ENCODE measurements at places on chromosomes 3 and 15.

DNA sequence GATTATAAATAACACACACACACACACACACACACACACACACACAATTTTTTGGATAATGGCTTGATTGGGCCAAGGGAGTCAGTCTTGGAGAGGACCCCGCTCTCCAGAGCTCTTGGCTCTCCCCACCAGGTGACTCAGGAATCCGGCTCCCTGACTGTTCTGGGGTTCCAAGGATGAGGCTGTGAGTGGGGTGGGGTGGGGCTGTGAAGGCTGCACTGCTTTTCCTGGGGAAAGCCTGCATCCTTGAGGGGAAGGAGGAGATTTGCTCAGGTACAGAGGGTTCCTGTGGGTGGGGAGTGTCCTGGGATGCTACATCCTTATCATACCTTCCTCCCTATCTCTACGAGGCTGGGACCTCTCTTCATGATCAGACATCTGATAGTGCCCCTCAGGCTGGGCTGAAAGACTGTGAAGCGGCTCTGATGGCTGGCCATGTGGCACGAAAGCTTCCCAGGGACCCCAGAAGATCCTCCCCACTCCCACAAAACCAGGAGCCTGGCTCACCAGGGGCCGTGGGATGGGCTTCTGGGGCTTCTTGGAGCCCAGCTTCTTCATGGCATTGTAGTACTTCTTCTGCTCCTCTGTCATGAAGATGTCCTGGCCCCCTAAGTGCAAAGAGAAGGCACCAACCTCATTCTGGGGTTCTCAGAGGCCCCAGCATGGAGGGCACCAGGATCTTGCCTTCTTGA lies 59.2 kb downstream of the EXOG start:
- H3K4me3 ChIP-seq, result no peak overlapping the region
- no peak overlapping the region for H3K27ac ChIP-seq
- no peaks in the 10 kb centered on the region for H3K27me3 ChIP-seq
- no peaks in the 10 kb centered on the region for H3K4me1 ChIP-seq
- peaks cover 23% of the 10 kb centered on the region for H3K36me3 ChIP-seq
- no peak for DNase-seq

GRCh38 chr3:83625261-83625660 lies 1333.5 kb upstream of the CADM2 start:
- H3K27me3 ChIP-seq, result no peaks in the 10 kb centered on the region
- H3K4me1 ChIP-seq, result no peaks in the 10 kb centered on the region
- no peak for DNase-seq

GRCh38 chr15:77846360-77846759 lies 213.6 kb upstream of the LINGO1 start:
- peaks cover 8% of the 10 kb centered on the region for H3K27me3 ChIP-seq
- peaks cover 21% of the 10 kb centered on the region for H3K36me3 ChIP-seq
- no peak for DNase-seq
- H3K4me3 ChIP-seq, result no peak overlapping the region
- H3K27ac ChIP-seq, result no peak overlapping the region

GRCh38 chr15:39099524-39099923 lies 481.4 kb upstream of the THBS1 start:
- H3K36me3 ChIP-seq, result no peaks in the 10 kb centered on the region
- no peaks in the 10 kb centered on the region for H3K27me3 ChIP-seq
- H3K27ac ChIP-seq, result no peak overlapping the region
- H3K4me3 ChIP-seq, result no peak overlapping the region

- no peaks in the 10 kb centered on the region for H3K27me3 ChIP-seq
- H3K27ac ChIP-seq, result no peak overlapping the region
- no peak overlapping the region for H3K4me3 ChIP-seq
- H3K4me1 ChIP-seq, result no peaks in the 10 kb centered on the region
- H3K36me3 ChIP-seq, result no peaks in the 10 kb centered on the region
These were observed 112.6 kb downstream of the FBN1 start for GRCh38 chr15:48532946-48533345.

DNA sequence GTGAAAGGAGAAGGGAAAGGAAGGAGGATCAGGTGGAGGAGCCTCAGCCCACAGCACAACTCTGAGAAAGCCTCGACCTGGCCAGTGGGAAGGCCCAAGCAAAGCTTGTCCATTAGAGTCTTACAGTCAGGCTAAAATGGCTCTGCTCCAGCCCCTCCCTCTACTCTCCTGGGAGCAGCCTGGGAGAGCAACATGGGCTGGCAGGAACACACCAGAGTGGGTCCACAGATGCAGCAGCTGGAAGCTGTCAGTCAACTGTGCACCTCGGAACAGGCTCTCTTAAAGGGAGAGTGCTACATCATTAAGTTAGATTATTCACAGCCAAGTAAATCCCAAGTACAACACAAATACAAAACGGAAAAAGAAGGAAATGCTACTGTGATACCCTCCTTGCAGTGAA lies 98.0 kb upstream of the LIMD1 start:
- no peaks in the 10 kb centered on the region for H3K27me3 ChIP-seq
- DNase-seq, result no peak
- H3K4me3 ChIP-seq, result no peak overlapping the region
- peak overlapping the region; percentile 51 for H3K27ac ChIP-seq
- H3K36me3 ChIP-seq, result peaks cover 34% of the 10 kb centered on the region
- H3K4me1 ChIP-seq, result no peaks in the 10 kb centered on the region

- DNase-seq, result no peak
- H3K36me3 ChIP-seq, result no peaks in the 10 kb centered on the region
- no peaks in the 10 kb centered on the region for H3K27me3 ChIP-seq
- no peak overlapping the region for H3K4me3 ChIP-seq
These were observed 1.3 kb upstream of the KLHL40 start for GRCh38 chr3:42683875-42684598.

DNA sequence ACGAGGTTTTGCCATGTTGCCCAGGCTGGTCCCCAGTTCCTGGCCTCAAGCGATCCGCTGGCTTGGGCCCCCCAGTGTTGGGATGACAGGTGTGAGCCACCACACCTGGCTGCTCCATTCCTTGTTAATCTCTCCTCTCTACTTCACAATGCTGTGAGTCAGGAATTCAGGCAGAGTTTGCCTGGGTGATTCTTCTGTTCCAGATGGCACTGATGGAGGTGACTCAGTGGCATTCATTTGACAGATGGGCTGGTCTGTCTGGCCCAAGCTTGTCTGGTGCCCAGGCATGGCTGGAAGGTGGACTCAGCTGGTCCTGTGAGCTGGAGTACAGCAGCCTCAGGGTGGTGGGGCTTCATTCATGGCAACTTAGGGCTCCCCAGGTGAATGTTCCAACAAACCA lies 43.2 kb downstream of the SLC6A20 start:
- no peak for DNase-seq
- H3K27ac ChIP-seq, result no peak overlapping the region
- H3K4me1 ChIP-seq, result peaks cover 12% of the 10 kb centered on the region
- no peaks in the 10 kb centered on the region for H3K27me3 ChIP-seq

DNA sequence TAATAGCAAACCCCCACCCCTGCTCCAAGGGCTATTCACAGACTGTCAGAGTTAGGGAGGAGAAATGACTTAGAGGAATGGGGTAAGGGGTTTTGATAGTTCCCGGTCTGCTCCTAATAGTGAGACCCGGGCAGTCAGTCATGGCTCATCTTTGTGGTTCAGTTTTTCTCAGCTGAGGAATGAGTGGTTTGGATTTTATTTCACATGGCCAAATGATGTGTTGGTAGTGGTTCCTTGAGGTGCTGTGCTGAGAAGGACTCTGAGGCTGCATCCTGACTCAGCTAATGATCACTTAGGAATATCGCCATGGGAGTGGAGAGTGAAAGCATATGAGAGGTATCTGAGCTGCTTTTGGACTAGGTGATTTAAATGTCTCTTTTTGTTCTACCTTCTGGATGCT lies 80.2 kb downstream of the LPP start:
- no peaks in the 10 kb centered on the region for H3K27me3 ChIP-seq
- no peak for DNase-seq
- 0 out of 2 replicates have a peak, but pooled peaks cover 2% of the 10 kb centered on the region for H3K4me1 ChIP-seq
- no peaks in the 10 kb centered on the region for H3K36me3 ChIP-seq
- H3K4me3 ChIP-seq, result no peak overlapping the region

DNA sequence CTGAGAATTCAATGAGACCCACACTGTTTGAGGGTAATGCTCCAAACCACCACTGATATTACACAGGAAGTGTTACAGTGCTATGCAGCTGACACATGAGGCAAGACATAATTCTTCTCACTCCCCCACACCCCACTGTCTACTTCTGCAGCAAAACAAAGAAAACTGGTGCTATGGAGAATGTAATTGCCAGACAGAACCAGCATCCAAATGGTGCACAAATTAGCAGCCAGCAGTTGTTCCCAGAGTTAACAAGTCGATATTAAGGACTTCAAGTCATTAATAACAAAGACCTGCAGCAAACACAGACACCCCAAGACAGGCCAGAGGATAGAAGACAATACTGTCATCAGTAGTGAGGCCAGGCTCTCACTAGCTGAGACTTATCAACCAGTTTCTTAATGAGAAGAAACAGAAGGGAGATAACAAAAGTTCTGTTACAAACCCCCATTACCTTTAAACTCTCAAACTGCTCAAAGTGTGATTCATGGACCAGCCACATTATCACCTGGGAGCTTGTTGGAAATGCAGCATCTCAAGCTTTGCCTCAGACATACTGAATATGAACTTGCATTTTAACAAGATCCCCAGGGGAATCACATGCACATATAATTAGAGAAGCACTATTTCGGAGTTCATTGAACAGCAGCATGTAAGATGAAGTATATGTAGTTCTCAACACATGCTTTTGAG lies 58.7 kb upstream of the FNDC3B start:
- H3K27ac ChIP-seq, result no peak overlapping the region
- no peaks in the 10 kb centered on the region for H3K4me1 ChIP-seq
- no peaks in the 10 kb centered on the region for H3K27me3 ChIP-seq
- H3K4me3 ChIP-seq, result no peak overlapping the region
- DNase-seq, result no peak
- no peaks in the 10 kb centered on the region for H3K36me3 ChIP-seq

DNA sequence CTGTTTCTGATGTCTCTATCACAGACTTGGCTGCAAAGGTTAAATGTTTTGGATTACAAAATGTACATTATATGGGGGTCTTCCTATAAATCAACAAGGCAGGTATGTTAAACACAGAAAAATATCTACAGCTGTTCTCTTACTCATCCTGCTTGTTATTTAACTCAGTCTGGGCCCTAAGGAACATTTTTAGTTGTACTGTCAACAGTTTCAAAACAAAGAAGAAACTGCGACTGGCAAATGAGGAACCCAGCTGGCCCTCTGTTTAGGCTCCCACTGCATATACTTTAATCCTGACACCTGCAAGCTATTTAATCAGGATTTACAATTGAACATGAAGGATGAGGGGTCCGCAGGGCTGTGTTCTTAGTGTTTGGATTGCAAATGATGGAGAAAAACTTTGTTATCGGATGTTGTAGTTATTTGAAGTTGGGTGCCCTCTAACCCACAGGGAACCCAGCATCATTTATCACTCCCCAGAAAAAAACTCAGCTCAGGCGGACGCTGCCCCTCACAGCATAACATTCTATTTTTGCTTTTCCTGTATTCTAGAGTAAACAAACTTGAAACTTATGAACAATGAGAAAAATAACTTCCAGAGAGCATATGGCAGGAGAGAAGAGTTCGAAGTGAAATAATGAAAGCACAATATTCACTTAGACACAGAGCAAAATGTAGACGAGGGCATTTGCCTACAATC lies 91.2 kb downstream of the POLR2M start:
- H3K4me3 ChIP-seq, result no peak overlapping the region
- H3K4me1 ChIP-seq, result no peaks in the 10 kb centered on the region
- DNase-seq, result no peak
- no peaks in the 10 kb centered on the region for H3K27me3 ChIP-seq
- H3K36me3 ChIP-seq, result no peaks in the 10 kb centered on the region

GRCh38 chr15:57609805-57610529 lies 18.3 kb downstream of the MYZAP start:
- H3K27ac ChIP-seq, result no peak overlapping the region
- peaks cover 14% of the 10 kb centered on the region for H3K4me1 ChIP-seq
- H3K4me3 ChIP-seq, result no peak overlapping the region
- no peak for DNase-seq
- H3K36me3 ChIP-seq, result no peaks in the 10 kb centered on the region
- H3K27me3 ChIP-seq, result no peaks in the 10 kb centered on the region

DNA sequence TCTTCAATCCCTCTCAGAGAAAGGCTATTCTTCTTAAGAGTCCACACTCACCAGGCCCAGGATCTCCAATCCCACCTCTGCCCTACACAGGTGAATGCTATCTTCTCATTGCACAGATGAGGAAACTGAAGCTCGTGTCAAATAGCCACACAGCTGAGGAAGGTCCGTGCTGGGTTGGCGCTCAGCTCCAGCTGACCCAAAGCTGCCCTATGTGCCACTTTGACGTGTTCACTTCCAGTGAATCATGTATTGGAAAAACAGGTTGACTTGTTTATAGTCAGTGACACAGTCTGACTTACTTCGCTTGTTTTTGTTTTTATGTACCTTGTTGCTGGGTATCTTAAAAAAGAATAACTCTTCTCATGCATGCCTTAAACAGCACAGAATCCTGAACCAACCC lies 32.4 kb upstream of the ALDH1A3 start:
- no peak overlapping the region for H3K4me3 ChIP-seq
- H3K27ac ChIP-seq, result no peak overlapping the region
- H3K36me3 ChIP-seq, result no peaks in the 10 kb centered on the region
- H3K27me3 ChIP-seq, result peaks cover 20% of the 10 kb centered on the region
- no peaks in the 10 kb centered on the region for H3K4me1 ChIP-seq
- DNase-seq, result no peak

- peaks cover 36% of the 10 kb centered on the region for H3K4me1 ChIP-seq
- no peak overlapping the region for H3K27ac ChIP-seq
- H3K4me3 ChIP-seq, result no peak overlapping the region
- no peak for DNase-seq
- H3K36me3 ChIP-seq, result no peaks in the 10 kb centered on the region
These were observed 14.1 kb downstream of the HERC1 start for GRCh38 chr15:63819645-63820044.

GRCh38 chr3:129692743-129693142 lies 86.3 kb upstream of the PLXND1 start:
- H3K4me1 ChIP-seq, result peaks cover 45% of the 10 kb centered on the region
- peaks cover 33% of the 10 kb centered on the region for H3K36me3 ChIP-seq
- no peak for DNase-seq

- H3K27me3 ChIP-seq, result no peaks in the 10 kb centered on the region
- no peak for DNase-seq
- H3K4me1 ChIP-seq, result no peaks in the 10 kb centered on the region
- H3K27ac ChIP-seq, result no peak overlapping the region
- no peak overlapping the region for H3K4me3 ChIP-seq
These were observed 35.8 kb downstream of the CPEB1 start for GRCh38 chr15:82611348-82611747.

DNA sequence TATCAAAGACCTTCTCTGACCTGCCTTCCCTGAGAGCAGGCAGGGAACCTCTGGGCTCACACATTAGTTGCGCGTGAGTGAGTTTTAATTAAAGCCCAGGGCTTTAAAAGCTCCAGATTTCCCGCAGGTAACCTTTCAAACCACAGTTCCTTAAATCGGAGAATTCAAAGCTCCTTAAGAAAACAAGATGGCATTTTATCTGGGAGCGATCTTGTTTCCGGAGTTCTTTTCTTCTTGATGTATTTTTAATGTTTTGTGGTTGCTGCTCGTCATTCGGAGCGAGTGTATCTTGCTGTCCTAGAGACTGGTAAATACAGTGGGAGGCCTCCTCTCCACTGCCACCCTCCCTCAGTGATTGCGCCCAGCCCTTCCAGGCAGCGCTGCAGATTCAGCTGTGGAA lies 284.3 kb downstream of the CLSTN2 start:
- no peak for DNase-seq
- no peaks in the 10 kb centered on the region for H3K27me3 ChIP-seq
- no peak overlapping the region for H3K4me3 ChIP-seq
- H3K27ac ChIP-seq, result no peak overlapping the region

- 0 out of 2 replicates have a peak overlapping the region, but pooled peaks have one; percentile 15 for H3K27ac ChIP-seq
- no peaks in the 10 kb centered on the region for H3K36me3 ChIP-seq
- H3K4me3 ChIP-seq, result no peak overlapping the region
These were observed 18.9 kb upstream of the RPL29 start for GRCh38 chr3:52014613-52015012.

GRCh38 chr3:143956838-143957237 lies 14.8 kb upstream of the DIPK2A start:
- no peaks in the 10 kb centered on the region for H3K27me3 ChIP-seq
- H3K36me3 ChIP-seq, result peaks cover 9% of the 10 kb centered on the region
- H3K27ac ChIP-seq, result no peak overlapping the region
- no peak for DNase-seq
